ENCODE measurements at places on chromosomes 12 and 14.

DNA sequence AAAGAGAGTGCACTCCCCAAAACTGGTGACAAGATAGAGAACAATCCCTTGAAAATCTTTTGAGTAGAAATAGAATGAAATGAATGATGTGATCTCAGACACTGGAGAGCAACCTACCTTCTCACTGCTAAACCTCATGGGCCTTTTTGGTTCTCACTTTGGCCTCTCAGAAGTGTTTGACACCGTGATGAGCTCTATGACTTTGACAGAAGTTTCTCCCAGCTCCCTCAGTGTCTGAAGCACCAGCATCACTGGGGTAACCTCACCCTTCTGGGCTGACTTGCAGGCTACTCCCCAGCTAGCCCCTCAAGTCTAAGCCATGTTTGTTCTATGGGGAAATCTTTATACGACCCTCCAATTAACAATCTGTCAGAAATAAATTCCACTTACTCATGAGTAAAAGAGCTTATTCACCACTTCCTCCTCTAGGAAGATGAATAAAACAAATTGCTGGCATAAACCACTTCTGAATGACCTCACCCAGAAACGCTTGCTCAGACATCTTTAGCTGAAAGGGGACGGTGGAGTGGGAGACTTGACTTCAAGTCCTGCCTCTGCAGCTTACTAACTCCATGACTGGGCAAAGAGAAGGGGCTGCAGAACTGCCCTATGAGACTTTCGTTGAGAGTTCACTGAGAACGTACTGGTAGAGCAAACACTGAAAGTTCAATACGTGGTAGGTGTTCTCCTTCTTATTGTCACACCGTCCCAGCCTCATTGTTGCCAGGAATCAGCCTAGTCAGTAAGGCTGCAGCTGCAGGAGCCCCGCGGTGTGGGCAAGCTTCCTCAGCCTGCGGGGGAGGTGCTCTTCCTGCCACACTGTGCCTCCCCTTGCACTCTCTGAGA lies 46.5 kb downstream of the ST8SIA1 start:
- ATAC-seq: no peak

- ATAC-seq: no peak
These were observed 154.2 kb downstream of the APAF1 start for GRCh38 chr12:98799146-98799810.

- ATAC-seq: no peak
These were observed 60.2 kb upstream of the STXBP6 start for GRCh38 chr14:25110106-25110505.

- ATAC-seq: no peak
These were observed 32.5 kb downstream of the MMAB start for GRCh38 chr12:109540526-109541412.

GRCh38 chr12:120757226-120757742 lies 31.7 kb downstream of the ACADS start:
- ATAC-seq: no peak

DNA sequence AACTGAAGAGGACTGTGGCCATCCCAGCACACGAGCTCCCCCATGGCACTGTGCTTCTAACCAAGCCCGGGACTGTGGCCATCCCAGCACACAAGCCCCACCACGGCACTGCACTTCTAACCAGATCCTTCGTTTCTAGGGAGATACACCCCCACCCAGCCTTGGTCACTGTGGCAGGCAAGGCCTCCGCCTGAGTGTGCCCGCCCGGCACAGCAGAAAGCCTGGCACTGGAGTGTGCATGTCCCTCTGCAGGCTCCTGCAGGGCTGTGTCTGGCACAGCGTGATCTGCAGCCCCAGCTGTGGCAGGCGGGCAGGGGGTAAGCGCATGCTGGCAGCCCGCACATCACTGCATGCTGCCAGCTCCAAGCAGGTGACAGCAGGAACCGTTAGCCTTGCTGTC lies 49.8 kb downstream of the CCDC85C start:
- ATAC-seq: peak; percentile 48

DNA sequence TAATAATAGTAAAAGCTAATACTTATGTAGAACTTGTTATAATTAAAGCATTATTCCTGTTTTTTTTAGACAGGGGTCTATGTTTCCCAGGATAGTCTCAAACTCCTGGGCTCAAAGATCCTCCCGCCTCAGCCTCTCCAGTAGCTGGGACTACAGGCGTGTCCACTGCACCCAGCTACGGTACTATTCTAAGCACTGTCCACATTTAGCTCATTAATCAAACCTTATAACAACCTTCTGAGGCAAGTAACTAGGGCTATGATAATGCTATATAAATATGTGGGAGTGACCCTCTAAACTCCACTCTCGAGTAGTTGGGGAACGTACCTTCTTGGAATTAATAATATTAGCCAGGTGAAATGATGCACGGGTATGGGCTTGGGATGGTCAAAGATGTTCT lies 60.7 kb upstream of the NR2C1 start:
- ATAC-seq: no peak

DNA sequence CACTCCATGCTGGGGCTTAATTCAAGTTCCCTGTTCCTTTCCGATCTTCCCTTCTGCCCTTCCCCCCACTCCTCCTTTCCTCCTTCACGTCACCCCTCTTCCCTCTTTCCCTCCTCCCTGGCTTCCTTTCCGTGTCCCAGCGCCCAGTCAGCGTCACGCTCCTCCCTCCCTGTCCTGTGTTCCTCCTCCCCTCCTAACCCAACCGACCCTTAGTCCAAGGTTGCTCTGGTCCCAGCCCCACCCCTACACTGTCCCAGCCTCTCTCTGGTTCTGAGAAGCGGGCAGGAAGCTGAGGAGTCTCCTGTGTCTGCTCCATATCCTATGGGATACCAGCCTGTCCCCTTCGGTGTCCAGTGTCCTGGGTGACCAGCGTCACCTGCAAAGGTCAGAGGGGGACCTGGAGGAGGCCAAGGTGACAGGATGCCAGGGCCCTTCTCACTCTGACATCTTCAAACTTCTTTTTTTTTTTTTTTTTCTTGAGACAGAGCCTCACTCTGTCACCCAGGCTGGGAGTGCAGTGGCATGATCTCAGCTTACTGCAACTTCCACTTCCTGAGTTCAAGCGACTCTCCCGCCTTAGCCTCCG lies 56.2 kb upstream of the TSPAN9 start:
- ATAC-seq: no peak

DNA sequence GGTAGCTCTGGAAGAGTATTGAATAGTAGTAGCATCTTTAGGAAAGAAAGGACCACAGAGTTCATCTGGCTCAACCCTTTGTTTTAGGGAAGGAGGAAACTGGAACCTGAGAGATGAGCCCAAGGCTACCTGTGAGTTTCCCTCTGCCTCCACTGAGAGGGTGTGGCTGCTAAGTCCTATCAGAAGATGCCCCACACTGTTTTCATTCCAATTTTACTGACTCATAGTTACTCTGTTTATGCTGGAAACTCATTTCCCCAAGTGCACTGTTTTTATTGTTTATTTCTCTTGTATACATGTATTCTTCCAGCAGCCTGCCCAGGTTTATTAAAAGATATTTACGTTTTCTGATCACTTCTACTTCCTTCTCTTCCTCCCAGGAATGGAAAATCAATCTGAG lies 127.4 kb upstream of the ARHGAP5 start:
- no peak for ATAC-seq

DNA sequence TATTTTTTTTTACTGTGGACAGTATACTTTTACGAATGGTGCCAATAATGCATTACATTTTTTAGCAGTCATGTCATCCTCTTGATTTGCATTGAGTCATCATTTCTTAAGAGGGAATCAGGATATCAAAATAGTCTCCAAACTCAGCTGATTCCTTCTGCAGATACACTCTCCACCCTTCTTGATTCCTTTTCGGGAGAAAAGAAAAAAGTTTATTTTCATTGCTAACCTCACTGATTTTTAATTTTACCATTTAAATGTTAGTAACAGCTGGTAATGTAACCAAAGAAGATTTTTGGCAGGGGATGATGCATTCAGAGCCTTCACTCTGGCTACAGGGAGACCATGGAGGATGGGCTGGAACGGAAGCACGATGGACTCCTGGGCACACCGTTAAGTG lies 47.5 kb downstream of the MRPL42 start:
- ATAC-seq: no peak

DNA sequence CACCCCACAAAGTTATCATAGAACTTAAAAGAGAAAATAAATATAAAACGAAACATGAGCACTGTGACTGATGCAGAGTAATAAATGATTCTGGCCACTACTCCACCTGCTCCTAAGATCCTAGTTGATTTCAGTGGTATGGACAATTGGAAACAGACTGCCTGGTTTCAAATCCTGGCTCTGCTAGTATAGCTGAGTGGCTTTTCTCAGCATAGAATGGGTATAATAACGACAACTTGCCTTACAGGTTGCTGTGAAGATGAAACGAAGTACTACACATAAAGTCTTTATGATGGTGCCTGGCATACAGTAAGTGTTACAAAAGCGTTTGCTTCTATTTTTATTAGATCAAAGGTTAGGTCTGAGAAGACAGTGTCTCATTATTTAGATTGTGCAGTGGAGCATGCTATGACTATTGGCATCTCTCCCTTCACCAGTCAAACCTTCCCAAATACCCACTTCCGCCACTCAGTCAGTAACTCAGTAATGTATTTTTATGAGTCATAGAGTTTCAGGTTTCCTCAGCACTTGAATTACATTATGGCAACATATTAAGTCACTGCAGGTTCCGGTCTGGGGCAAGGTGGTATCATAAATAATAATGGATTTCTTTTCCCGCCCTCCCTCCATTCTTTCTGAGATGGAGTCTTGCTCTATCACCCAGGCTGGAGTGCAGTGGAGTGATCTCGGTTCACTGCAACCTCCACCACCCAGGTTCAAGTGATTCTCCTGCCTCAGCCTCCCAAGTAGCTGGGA lies 29.7 kb upstream of the NR2C1 start:
- ATAC-seq: no peak

GRCh38 chr14:74543771-74544438 lies 50.3 kb downstream of the ISCA2 start:
- ATAC-seq: peak; percentile 37

GRCh38 chr12:18206198-18206597 lies 55.1 kb upstream of the PIK3C2G start:
- ATAC-seq: no peak

GRCh38 chr12:54616933-54617680 lies 17.6 kb downstream of the LACRT start:
- ATAC-seq: no peak

- ATAC-seq: peak; percentile 2
These were observed 1.0 kb upstream of the CDK17 start for GRCh38 chr12:96401076-96401871.

GRCh38 chr12:95384785-95385184 lies 89.2 kb upstream of the METAP2 start:
- no peak for ATAC-seq

GRCh38 chr14:91368776-91369416 lies 48.7 kb downstream of the CCDC88C start:
- ATAC-seq: no peak

DNA sequence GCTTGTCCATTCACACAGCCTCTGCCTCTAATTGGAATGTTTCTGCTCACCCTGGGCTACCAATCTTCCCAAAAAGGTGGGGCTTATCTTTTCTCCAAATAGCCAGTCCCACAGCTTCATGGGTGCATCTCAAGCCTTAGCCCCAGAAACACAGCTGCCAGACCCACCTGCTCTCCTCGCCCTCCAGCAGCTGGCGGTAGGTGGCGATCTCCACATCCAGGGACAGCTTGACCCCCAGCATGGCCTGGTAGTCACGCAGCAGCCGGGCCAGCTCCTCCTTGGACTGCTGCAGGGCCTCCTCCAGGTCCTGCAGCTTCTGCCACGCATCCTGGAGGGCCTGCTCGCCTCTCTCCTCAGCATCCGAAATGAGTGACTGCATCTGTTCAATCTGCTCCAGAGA lies 11.1 kb downstream of the KRT77 start:
- ATAC-seq: no peak

DNA sequence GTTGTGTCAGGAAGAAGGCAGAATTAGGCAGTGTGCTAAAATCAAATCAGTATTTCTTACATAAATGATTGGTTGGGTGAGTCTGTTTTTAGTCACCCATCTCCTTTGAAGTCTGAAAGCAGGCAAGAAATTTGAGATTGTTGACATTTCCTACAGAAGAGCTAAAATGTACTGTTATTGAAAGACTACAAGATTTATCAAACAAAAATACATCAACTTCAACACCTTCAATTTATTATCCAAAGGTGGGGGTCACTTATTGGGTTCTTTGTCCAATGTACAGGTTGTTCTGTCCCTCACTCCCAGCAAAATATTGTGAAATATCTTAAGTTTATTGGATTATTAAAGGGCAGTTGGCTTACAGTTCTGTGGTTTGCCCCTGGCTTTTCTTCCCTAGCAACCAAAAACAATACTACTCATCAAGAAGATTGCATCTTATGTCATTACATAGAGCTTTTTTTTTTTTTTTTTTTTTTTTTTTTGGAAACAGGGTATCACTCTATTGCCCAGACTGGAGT lies 20.6 kb upstream of the PKP2 start:
- no peak for ATAC-seq

DNA sequence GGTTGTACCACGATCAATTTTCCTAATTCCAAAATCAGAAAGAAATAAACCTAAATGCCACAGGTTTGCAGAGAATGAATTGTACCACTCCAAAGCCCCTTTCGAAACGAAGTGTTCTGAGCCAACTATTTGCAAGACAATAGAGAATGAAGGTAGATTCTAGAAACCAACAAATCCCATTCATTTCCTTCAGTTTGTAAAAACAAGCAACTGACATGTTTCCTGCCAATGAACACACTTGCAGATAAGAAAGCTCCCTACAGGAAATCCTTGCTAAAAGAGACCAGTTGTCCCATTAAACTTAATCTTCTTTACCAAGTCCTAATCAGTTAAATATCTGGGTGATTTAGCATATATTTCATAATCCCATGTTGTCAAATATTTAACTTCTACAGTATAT lies 198.4 kb upstream of the FOXN3 start:
- no peak for ATAC-seq

GRCh38 chr12:113314121-113314529 lies 20.8 kb downstream of the SLC8B1 start:
- ATAC-seq: no peak

DNA sequence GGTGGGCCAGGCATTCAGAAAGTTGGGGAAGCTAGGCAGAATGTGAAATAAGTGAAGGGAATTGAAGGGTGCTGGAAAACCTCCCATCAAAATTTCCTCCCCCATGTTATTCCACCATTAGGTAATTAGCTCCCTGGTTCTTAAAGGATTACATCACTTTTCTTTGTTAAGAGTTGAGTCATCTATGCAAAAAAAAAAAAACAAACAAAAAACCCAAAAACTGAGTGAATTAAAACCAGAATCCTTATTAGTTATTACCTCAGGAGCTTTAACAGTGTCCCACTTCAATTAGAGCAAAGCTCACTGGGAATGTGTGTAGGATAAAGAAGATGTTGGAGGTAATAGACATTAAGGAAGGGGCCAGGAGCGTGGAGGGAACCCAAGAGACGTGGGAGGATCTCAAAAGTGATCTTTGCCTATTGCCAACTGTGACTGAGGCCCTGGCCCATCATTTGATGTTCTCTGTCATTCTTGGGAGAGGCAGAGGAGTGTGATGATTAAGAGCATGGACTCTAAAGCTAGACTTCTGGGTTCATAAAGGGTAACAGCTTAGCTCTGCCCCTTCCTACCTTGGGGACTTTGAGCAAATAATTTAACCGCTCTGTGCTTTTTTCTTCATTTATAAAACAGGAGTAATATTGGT lies 364.7 kb downstream of the APAF1 start:
- ATAC-seq: no peak

- ATAC-seq: peak; percentile 85
These were observed 25.2 kb downstream of the KRT8 start for GRCh38 chr12:52879394-52880351.

- ATAC-seq: no peak
These were observed 156.0 kb downstream of the EGLN3 start for GRCh38 chr14:33794791-33795305.

Measured in gastroesophageal sphincter (tissue), 4 donors.